ENCODE measurements at places on chromosomes 12 and 14.

DNA sequence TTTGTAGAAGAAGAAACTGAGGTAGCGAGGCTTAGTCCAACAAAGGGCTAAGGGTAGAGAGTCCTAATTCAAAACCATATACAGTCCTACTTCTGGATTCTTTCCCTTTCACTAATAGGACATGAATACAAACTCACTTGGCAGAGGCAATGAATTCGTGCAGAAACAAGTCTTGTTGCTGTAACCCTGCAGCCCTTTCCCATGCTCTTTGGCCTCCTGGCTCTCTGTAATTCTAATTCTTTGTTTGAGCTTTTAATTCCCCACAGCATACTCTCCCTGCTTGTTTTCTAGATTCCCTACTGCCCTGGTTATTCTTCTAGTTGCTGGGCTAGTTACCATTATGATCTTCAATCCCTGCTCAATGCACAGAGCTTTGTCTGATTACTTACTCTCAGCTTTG lies 381.4 kb downstream of the ETNK1 start:
- no peak for DNase-seq

- no peak for DNase-seq
Observed at GRCh38 chr14:104016873-104017650, 68.4 kb upstream of the ASPG start.

DNA sequence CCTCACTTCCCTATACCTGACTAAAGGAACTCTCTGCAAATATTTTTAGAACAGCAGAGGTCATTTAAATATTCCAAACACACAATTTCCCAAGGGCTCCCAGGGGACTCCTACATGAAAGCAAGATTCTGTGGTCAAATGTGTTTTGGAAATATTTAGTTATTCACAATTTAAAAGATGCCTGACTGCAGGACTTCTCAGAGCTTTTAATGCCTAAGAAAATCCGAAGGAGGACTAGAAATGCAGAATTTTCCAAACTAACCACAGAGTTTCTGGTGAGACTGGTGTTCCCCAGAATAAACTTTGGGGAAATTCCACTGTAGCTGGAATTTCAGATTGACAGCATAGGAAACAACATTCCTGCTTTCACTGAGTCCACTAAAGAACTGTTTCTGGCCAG lies 84.8 kb upstream of the MAP1LC3B2 start:
- DNase-seq, result no peak

- DNase-seq, result no peak
Observed at GRCh38 chr12:15270591-15270990, 49.4 kb upstream of the RERG start.

- no peak for DNase-seq
Observed at GRCh38 chr14:39219075-39219499, 14.6 kb upstream of the MIA2 start.

GRCh38 chr14:33589334-33589733 lies 361.5 kb downstream of the EGLN3 start:
- DNase-seq, result no peak

DNA sequence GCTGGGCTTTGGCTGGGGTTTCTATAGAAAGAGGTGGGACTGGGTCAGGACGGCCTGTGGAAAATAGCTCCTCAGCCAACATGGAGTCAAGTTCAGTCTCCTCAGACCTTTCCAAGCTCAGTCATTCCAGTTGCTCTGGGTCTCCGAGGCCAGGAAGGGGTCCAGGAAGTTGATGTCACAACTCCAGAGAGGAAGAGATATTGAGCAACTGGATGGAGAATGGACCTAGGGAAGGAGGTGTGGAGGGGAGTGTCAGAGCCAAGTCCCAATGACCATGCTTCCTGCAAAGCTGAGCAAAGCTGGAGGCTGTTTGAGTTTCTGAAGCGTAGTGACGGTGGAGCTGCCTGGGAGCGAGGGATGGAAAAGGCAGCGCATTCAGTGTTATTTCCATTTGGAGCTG lies 86.1 kb downstream of the SLC24A4 start:
- no peak for DNase-seq

GRCh38 chr12:51848326-51848727 lies at the start of gene FIGNL2:
Gene FIGNL2, minus strand, starts transcription at chr12:51848718. Its CDS starts 26,305 bp downstream, at chr12:51822413.
- DNase-seq, result no peak

DNA sequence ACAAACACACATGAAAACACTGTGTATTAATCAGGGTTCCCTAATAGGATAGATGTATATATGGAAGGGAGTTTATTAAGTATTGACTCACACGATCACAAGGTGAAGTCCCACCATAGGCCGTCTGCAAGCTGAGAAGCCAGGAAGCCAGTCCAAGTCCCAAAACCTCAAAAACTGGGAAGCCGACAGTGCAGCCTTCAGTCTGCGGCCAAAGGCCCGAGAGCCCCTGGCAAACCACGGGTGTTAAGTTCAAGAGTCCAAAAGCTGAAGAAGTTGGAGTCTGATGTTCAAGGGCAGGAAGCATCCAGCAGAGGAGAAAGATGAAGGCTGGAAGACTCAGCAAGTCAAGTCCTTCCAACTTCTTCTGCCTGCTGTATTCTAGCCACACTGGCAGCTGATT lies 1085.0 kb upstream of the TMEM132C start:
- no peak for DNase-seq

DNA sequence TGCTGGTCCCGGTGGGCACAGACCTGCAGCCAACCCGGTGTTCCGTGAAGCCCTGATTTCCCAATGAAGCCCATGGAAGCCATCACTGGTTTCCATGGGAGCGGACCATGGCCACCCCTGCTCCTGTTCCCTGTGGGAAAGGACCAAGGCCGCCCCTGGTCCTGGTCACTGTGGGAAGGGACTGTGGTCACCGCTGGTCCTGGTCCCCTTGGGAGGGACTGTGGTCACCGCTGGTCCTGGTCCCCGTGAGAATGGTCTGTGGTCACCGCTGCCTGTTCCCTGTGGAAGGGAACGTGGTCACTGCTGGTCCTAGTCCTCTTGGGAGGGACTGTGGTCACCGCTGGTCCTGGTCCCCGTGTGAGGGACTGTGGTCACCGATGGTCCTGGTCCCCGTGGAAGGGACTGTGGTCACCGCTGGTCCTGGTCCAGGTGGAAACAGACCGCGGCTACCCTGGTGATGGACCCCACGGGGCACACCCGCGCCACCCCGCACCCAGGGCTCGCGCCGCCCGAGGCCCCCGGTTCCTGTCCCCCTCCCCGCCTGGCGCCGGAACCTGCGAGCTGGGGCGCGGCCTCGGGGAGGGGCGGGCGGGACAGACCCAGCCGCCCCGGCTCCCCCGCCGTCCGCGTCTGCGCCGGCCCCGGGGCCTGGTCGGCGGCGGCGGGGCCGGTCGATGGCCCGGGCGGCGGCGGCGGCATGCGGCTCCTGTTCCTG lies at the start of gene GLT1D1:
TSS of gene GLT1D1 (plus strand) at position 594 of the 715 bp plus-strand sequence. CDS start at position 698, 104 bp downstream.
- DNase-seq, result no peak

DNA sequence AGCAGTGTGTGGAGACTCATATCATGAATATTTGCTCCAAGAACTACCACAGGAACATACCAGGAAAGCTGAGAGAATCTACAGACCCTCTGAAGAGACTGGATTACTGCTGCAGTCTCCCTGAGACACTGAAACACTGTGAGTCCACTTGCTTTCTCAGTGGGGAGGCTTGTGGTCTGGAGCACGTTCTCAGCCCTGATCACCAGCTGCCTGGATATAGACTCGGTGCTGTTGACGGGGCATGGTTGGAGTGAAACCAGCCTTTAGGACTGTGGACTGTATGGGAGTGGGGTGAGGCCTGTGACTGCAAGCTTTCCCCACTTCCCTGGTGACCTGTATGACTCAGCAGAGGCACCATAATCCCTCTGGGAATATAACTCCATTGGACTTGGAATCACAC lies 525.8 kb upstream of the FBXO33 start:
- DNase-seq, result no peak

- DNase-seq, result no peak
Observed at GRCh38 chr12:113537046-113537750, 65.5 kb upstream of the LHX5 start.

- peak; percentile 77 for DNase-seq
Observed at GRCh38 chr14:64196814-64197411, 97.3 kb downstream of the ESR2 start.

- DNase-seq, result no peak
Observed at GRCh38 chr12:104469066-104469465, 12.3 kb downstream of the CHST11 start.

GRCh38 chr12:119399301-119399700 lies 64.8 kb downstream of the CCDC60 start:
- no peak for DNase-seq

GRCh38 chr12:129257524-129257923 lies 404.2 kb downstream of the GLT1D1 start:
- no peak for DNase-seq

GRCh38 chr12:1350055-1350933 lies 244.1 kb downstream of the FBXL14 start:
- DNase-seq, result no peak

GRCh38 chr14:30456296-30456695 lies 102.7 kb upstream of the G2E3 start:
- DNase-seq, result no peak

DNA sequence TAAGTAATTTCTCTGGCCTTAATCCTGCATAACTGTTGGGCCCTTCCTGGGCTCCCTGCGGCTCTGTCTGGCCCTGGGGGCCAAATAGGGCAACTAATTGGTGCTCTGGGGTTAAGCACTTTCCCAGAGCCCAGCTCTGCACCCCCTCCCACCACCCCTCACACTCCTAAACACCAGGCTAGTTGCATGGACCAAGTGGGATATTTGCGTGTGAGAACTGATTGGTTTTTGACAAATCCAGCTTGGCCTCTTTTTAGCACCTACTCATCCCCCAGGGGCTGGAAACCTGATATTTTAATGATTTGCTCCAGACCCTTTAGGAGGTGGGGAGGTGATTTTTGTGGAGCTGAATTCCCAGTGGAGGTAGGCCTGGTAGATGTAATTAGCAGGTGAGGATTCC lies 91.9 kb downstream of the DICER1 start:
- no peak for DNase-seq

DNA sequence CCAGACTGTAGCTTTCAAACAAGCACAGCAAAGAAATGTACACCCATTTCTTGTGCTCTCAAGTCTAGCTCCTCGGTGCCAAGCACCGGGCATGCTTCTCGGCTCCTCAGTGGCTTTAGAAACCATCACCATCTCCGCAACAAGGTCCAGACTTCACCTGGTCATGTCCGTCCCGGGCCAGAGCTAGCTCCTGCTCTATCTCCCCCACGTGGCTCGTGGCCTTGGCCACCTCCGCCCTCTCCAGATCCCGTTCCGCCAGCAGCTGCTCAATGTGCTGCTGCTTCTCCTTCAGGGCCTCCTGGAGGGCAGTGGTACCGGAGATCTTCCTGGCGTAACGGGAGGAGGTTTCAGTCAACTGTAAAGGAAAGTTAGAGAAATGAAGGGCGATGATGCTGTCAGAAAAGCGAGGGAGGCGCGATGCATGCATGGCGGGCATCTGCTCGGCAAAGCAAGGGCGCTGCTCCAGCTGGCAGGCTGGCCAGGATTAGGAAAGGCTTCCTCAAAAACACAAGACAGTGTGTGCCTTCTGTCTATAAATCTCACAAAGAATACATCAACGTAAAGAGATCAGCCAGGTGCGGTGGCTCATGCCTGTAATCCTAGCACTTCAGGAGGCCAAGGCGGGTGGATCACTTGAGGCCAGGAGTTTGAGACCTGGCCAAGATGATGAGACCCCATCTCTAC lies 67.4 kb downstream of the CLIP1 start:
- no peak for DNase-seq

DNA sequence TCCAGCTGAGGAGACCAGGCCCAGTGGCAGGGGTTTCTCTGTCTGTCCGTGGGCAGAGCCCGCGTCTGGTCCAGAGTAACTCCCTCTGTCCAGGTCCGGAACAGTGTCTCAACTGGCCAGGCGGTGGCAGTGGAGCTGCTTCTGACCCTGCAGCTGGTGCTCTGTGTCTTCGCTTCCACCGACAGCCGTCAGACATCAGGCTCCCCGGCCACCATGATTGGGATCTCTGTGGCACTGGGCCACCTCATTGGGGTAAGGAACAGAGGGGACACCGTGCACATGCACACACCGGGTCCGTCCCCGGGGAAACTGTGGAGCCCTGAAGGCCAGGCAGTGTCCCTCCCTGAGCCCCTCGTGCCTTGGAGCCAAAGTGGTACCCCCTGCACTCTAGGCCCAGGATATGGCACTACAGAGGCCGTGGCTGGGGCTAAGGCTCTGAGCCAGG lies 1.5 kb downstream of the AQP6 start:
- peak; percentile 53 for DNase-seq

- DNase-seq, result no peak
Observed at GRCh38 chr14:91693346-91693745, 38.5 kb downstream of the CATSPERB start.

GRCh38 chr14:88599761-88600439 lies 37.1 kb downstream of the ZC3H14 start:
- DNase-seq, result no peak

DNA sequence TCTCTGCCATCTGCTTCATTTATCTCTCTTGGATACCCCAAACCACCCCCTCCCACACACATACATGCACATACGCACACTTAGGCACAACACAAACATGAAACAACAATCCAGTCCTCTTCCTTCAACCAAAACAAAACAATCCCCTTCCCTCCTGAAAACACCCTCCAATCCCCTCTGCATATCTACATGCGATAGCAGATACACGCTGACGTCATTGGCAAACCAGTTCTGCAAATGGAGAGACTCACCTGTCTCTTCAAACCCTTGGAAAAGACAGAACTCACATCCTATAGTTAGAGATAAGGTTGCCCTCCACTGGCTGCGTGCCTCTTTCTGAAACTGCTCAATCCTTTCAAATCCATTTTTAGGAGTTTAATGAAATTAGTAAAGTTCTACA lies 37.2 kb upstream of the RMST start:
- DNase-seq, result no peak

- DNase-seq, result no peak
Observed at GRCh38 chr12:31029916-31030562, 43.6 kb upstream of the DDX11 start.

DNA sequence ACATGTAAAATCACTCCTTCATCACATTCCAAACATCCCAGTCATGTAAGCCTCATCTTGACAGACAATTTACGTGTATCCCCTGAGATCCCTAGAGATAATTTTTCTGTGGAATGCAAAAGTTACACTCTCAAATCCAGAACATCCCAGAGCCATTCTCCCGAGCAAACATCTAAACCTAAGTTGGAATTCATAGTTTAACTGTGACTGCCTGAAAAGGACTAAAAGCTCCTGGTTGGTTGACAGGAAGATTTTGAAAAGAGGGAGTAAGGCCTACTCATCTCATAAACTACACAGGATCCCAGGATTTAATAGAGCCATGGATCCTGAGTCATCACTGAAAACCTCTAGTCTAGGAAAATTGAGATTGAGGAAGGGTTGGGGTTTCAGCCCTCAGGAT lies 123.6 kb downstream of the SCN8A start:
- DNase-seq, result no peak

DNA sequence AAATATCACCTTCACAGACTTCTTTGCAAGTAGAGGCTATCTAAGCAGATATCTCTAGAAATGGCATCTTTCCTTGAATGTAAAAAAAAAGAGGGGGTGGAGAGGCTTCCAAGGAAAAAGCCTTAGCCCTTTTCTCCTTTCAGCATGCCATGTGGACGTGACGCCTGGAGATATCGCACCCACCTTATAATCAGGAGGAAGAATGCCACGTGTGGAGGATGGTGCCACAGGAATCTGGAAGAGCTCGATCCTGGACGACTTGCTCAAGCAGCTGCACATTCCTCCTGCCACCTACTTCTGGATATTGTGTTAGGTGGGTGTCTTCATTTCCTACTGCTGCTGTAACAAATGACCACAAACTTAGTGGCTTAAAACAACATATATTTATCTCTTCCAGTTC lies 203.6 kb downstream of the NUAK1 start:
- no peak for DNase-seq

- DNase-seq, result no peak
Observed at GRCh38 chr12:116213014-116213413, 64.5 kb downstream of the MED13L start.

GRCh38 chr14:74548881-74549280 lies 55.3 kb downstream of the ISCA2 start:
- no peak for DNase-seq
